ENCODE measurements at places on chromosomes 3 and 15.

GRCh38 chr15:22892333-22892732 is 53.9 kb downstream of the NIPA2 start:
- DNase-seq, result no peak

GRCh38 chr15:84647726-84648125 is 6.4 kb downstream of the WDR73 start:
- DNase-seq, result no peak

DNA sequence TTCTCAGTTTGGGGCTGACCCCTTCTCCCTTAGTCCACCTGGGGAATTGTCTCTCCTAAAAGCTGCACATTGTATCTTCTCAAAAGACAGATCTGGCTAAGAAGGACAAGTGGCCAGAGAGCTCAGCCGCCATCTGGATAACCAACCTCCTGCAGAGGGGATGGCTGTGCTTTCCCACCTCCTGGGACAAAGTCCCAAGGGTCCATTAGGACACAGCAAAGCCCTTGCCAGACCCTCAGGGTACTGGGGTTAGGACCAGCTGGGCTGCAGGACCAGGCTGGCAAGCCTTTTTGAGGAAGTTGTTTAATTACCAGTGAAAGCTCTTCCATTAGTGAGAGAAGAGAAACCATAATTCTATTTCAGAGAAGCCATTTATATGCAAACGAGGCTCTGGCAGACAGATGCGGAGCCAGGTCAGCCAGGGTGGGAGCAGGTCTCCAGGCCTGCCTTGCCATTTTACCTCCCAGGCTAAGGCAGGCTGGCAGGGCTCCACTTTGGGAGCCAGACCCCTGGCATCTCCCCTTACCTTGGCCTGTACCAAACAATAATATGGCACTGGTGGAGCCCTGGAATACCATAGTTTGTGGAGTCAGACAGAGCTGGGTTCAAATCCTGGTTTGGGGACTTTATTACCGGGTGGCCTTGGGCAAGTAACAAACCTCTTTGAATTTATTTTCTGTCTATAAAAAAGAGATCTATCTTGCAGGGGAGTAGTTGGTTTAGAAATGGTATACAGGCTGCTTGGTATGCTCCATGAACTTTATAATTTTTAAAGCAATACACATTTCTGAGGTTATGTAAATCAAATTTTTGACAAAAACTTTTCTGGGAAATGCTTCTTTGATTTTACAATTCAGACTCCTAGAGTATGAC is 17.9 kb downstream of the SHF start:
- DNase-seq, result no peak

- DNase-seq, result peak; percentile 20
Observed at GRCh38 chr3:52456169-52456799, 880 bp downstream of the NISCH start.

GRCh38 chr3:119304201-119304713 is 10.1 kb downstream of the ARHGAP31 start:
- peak; percentile 73 for DNase-seq

GRCh38 chr15:73357999-73358665 is 10.6 kb downstream of the HCN4 start:
- DNase-seq, result no peak

GRCh38 chr3:45472795-45473194 is 84.4 kb downstream of the LARS2 start:
- no peak for DNase-seq

DNA sequence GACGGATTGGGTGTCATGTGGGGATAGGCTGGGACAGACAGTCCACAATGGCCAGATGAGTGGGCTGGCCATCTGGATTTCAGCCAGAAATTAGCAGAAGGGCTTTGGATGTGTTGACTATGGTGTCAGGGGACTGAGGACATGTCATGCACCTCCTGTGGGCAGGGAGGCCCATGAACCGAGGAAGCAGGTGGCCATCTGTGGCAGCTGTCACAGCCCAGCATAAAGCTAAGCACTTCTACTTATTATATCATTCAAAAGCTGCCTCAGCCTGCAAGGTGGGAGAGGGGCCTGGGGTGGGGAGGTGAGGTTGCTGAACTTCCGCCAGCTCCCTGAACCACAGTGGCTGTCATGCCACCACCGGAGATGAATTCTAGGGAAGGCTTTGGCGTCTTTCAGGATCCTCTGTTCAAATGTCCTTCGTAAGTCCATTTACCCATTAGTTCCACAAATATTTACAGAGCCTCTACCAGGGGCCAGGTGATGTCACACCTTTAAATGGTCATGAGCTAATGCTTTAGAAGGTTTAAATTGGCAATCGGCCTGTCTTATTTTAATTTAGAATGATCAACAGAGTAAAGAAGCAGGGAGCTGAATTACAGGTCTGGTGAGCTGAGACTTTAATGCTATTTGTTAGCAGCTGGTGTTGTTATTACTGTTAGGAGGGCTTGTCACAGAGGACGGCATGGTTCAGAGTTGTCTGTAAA is 23.6 kb upstream of the CAV3 start:
- no peak for DNase-seq

GRCh38 chr15:100786901-100787566 is 92.6 kb upstream of the ALDH1A3 start:
- DNase-seq, result no peak

GRCh38 chr3:85933326-85933725 is 974.5 kb downstream of the CADM2 start:
- DNase-seq, result no peak

DNA sequence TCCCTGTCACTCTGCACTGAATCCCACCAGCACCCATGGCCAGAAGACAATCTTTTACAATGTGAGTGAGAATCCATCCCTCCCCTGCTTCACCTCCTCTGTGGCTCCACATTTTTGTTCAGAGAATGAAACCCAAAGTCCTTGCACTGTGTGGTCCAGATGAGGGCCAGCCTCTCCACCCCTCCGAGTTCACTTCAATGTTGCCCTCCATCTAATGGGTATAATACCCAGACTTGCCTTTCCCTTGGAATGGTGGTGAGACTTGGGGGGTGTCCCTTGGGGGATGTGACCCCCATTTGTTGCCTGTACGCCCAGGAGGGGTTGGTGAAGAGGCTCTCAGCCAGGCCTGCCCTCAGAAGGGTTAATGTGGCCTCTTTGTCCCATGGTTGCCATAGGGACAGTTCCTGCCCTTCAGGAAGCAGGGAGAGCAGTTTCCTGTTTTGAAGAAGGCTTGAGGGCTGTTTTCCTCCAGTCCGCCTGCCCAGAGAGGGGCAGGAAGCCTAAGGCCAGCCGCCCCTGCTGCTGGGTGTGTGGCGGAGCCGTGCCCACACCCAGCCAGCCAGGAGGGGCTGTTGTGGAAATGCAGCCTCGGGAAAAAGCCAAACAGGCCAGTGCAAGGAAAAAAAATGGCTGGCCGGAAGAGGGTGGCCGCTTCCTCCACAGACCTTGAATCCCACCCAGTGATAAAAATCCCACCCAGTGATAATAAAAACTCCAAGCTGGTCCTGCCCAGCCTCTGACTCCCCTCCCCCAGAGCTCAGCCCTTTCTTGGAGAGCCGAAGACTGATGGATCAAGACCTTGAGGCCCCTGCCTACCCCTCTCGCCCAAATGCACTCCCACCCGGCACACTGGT is 14.6 kb upstream of the FGD5 start:
- no peak for DNase-seq

DNA sequence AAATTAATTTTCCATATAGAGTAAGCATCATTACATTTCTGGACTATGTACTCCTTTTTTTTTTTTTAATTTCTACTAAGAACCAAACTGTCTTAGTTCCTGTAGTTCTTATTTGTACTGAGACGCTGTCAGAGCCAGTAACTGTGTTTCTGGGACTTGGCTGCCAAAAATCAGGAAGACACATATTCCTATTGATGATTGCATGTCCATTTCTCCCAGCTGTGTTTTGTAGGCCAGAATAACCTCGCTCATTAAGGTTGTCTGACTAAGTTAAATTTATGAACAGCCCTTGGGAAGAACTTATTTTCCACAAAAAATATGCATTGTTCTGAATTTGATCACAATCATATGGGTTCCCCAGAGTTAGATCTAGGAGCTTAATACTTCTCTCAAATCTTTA is 29.5 kb downstream of the PLSCR5 start:
- no peak for DNase-seq

DNA sequence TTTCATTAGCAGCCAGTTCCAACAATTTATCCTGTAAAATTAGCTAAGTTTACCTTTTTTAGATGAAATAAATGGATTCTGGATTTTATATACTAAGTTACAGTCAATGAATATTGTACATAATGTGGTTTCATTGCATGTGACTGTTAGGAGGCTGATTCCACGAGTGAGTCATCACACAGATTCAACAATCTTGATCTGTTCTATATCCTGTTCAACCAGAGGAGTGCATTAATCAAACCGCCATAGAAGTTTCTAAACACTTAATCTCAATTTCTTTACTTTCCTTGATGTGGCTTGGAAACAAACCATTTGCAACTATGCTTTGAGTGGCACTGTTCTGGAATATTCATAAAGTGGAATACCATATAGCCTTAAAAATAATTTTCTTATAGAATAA is 15.3 kb downstream of the DNAJC13 start:
- peak; percentile 93 for DNase-seq

DNA sequence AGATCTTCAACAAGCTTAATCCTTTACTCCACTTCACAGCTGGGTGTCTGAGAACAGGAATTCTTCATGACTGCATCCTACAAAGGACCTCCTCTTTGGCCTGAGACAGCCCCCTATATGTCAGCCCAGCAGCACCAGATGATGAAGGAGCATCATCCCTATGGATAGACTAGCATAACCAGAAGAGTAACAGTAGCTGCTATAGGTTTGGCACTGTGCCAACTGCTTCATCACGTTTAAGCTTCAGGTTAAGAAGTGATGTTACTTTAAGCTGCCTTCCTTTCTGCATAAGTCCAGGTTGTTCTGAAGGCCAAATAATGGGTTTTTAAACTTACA is 50.6 kb downstream of the CMSS1 start:
- DNase-seq, result peak; percentile 41

GRCh38 chr3:184259396-184259877 is 1.9 kb downstream of the CAMK2N2 start:
- no peak for DNase-seq

DNA sequence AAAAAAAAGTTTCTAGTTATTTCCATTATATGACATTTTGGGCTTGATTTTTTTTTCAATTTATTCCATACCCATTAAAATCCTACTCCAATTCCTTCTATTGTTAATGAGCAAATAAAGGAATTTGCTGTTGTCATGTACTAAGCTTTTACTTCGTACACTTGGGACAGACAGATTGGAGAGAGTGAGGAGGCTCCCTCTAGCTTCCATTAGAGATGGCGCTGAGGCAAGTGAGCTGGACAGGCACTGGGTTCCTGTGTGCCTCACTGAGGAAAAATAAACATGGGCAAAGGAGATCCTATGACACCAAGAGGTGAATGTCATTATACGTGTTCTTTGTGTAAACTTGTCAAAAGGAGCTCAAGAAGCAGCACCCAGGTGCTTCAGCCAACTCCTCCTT is 441.1 kb upstream of the MDFIC2 start:
- DNase-seq, result no peak

DNA sequence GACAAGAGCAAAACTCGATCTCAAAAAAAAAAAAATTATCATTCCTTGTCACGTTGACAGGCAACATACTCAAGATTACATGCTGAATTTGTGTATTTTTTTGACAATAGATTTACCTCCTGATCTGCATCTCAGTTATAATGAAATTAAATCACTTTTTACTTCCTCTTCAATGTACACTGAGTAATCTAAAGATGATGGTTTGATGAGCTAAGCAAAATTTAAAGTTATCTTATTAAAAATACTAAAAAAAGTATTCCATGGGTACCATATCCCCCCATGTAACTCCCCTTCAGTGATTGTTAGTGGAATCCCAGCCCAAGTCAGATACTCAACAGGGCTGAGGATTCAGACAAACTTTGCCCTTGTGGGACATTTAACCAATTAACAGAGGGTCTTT is 463.2 kb downstream of the OCA2 start:
- DNase-seq, result no peak

DNA sequence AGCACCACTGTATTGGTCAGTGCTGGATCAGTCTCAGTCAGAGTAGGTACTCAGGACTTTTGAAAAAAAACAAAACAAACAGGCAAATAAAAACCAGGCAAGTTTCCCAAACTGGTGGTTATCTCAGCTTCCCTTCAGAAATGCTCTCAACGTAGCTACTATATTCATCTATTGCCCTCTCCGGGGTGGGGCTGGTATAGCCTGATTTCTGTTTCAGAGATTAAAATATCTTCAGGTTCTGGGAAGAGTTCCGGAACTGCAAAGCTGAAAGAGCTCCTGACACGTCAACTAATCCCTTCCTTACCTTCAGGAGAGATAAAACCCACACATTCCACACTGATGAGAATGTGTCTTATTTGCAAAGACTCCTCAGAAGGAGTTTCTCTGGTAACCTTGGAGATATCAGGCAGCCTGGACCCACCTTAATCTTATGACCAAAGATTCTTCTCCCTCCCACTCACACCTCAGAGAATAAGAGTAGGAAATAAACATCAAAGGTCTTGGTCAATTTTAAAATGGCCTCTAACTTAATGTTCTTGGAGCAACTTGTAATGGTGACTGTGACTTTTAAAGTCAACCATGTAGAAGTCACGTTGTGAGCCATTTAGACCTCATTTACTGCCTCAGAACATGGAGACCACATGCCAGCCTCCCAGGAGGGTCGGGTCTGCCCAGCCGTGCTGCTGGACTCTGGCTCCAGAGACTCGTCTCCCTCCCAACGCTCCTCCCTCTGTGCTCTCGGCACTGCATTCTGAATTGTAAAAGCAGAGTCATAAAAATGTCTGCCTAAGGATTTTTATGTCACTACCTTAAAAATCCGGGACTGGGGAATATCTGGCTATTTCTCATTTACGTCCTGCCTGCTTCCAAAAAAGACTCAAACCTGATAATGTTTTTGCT is 53.8 kb downstream of the CDCP1 start:
- peak; percentile 76 for DNase-seq

Data from IMR-90 (cell line).